SIG-M5 (cell line): ENCODE measurements at places on chromosomes 3 and 15.

GRCh38 chr3:113771993-113772392 is 25.2 kb downstream of the ATP6V1A start:
- no peak for DNase-seq

- no peak for DNase-seq
These were observed 54.5 kb upstream of the UBE2E1 start for GRCh38 chr3:23751212-23751723.

DNA sequence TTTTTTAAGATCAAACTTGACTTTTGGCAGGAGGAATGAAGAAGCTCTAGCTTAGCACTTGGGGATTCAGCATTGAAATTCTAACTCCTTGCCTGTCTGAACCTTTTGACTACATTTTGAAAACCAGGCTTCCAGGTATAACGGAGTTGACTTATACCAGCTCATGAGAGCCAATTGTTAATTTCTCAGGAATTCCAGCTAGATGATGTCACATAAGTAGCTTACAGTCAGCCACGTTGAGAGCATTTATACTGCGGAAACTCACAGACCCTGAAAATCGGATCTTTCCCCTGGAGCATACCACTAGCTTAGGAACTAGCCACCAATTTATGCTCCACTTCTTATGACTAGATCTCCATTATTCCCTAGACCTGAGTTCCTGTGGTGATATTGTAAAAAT is 321.4 kb upstream of the DPH6 start:
- no peak for DNase-seq

DNA sequence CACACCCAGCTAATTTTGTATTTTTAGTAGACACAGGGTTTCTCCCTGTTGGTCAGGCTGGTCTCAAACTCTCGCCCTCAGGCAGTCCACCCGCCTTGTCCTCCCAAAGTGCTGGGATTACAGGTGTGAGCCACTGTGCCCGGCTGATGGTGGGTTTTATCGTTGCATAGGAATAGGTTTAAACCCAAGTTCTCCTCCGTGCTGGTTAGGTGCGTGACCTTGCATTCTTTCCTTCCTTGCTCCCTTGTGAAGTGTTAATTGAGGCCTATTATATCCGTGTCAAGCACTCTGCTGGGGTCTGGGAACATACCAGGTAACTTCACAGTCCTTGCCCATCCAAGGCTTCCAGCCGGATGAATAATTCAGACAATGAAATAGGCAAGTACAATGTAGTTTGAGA is 19.3 kb upstream of the ETV5 start:
- DNase-seq: no peak

GRCh38 chr3:20890111-20890519 is 704.1 kb upstream of the SGO1 start:
- DNase-seq: no peak

GRCh38 chr3:102398176-102398575 is 36.6 kb upstream of the ZPLD1 start:
- no peak for DNase-seq

GRCh38 chr15:30877070-30877469 is 26.6 kb upstream of the FAN1 start:
- DNase-seq: no peak

DNA sequence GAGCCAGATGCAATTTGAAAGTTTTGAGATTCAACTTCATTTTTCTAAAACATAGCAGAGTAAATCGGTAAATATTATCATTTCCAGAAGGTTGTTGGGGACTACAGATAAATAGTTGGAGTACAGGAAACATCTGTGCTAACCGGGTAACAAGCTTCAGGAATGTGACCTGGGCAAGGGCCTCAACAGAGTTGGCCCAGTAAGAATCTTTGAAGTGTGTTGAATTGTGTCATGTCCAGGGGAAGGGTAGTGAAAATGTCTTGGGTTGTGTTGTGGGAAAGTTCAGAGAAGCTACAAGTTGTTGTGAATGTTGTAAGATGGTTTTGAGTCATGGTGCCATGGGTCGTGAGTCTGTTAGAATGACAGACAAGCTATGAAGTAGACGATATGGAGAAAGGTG is 35.7 kb downstream of the SQOR start:
- DNase-seq: no peak

DNA sequence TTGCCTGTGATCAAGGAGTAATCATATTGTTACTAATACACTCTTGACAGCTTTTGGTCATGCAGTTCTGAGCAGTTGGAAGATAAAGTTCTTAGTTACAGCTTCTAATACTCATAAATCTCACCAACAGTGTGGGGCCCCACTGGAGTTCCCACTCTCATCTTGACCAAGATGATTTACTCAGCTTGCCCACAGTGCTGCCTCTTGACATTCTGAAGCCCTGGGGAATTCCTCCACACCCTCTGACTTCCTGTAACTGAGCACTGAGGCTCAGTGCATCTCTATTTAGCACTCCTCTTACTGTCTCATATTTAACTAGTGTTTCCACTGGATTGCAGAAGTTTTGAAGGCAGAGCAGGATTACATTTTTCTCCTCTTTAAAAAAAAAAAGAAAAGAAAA is 1.9 kb upstream of the ARL6IP5 start:
- no peak for DNase-seq

GRCh38 chr3:126835472-126836219 is 131.6 kb downstream of the CHCHD6 start:
- no peak for DNase-seq

GRCh38 chr3:130462089-130462488 is 54.9 kb upstream of the COL6A6 start:
- DNase-seq: no peak

GRCh38 chr3:69510481-69511030 is 124.7 kb upstream of the FRMD4B start:
- DNase-seq: no peak

GRCh38 chr3:135779590-135780235 is 185.8 kb upstream of the PPP2R3A start:
- no peak for DNase-seq

- no peak for DNase-seq
These were observed 40.8 kb upstream of the PRR23E start for GRCh38 chr3:127151992-127152650.
